ENCODE measurements at places on chromosomes 12 and 14.

GRCh38 chr12:44159862-44160261 lies 324.0 kb downstream of the TMEM117 start:
- no peak for DNase-seq

DNA sequence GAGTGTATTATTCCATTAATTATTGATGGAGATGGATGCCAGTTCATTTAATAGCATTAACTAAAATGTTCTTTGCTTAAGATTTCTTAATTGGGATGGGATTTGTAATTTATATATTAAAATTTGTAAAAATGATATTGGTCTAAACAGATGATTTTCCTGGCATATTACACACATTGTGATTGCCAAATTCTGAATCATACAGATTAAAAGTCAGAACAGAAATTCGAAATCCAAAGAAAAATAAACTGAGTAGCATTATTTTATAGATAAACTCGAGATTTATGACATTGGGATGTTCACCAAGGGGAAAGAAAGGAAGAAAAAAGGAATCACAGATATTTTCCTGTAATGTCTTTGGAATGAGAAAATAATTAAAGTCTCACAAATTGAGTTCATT lies 481.1 kb downstream of the CCER1 start:
- DNase-seq = peak; percentile 4

DNA sequence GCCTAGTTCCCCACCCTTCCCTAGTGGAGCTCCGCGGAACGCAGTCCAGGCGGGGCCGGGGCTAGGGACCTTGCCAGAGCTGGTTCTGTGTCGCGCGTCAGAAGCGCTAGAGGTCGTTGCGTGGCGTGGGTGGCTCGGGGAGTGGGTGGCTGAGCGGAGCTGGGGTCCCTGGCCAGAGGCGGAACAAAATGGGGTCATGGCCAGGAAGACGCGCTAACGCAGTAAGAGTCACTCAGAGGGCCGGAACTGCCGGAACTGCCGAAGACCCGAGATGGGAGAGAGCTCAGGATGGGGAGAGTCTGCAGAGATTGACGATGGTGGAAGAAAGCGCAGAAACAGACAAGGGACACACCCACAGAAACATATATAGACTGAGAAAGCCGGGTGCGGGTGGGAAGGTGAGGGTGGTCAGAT lies 4.8 kb downstream of the DGKA start:
- no peak for DNase-seq

- DNase-seq = no peak
Measured at GRCh38 chr12:90091809-90092208, 383.2 kb upstream of the ATP2B1 start.

DNA sequence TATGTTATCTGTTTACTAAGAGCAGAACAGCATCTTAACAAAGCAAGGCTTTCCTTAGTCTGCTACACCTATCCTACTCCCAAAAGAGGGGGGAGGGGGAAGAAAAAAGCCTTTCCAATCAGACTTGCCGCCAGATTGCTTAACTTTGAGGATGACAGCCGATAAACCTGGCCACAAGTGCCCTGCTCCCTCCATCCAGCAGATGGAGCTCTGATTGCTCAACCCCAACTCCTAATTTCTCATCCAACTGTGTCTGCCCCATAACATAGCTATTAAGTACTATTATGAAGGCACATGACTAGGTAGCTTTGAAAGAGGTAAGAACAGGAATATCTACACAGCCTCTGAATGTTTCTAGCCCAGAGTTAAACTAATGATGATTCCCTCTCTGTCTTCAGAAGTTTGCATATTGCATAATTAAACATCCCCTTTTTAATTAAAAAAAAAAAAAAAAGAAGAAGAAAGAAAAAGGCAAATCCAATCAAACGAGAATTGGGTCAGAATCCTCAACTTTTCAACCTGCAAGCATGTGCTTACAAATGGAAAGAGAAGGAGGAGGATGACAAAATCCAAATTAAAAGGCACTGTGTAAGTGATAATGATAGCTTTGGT lies 247.4 kb downstream of the GALC start:
- DNase-seq = peak; percentile 53

DNA sequence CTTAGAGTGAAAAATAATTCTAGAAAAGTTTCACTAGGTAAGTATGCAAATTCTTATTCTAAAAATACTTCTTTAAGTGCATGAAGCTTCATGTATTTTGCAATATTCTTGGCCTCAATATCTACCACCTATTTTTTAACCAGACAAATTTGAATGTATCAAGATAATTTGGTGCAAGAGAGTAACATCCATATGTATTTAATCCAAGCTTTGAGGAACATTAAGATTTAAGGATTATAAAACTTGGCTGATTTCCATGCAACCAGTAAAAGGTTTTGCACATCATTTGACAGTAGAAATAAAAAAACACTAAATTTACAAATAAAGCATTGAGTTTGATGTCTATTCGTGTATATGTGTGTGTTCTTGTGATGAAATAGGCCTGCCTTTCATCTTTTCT lies 7.7 kb downstream of the LUM start:
- DNase-seq = no peak

- no peak for DNase-seq
Measured at GRCh38 chr14:61875483-61875882, 113.3 kb downstream of the SNAPC1 start.

DNA sequence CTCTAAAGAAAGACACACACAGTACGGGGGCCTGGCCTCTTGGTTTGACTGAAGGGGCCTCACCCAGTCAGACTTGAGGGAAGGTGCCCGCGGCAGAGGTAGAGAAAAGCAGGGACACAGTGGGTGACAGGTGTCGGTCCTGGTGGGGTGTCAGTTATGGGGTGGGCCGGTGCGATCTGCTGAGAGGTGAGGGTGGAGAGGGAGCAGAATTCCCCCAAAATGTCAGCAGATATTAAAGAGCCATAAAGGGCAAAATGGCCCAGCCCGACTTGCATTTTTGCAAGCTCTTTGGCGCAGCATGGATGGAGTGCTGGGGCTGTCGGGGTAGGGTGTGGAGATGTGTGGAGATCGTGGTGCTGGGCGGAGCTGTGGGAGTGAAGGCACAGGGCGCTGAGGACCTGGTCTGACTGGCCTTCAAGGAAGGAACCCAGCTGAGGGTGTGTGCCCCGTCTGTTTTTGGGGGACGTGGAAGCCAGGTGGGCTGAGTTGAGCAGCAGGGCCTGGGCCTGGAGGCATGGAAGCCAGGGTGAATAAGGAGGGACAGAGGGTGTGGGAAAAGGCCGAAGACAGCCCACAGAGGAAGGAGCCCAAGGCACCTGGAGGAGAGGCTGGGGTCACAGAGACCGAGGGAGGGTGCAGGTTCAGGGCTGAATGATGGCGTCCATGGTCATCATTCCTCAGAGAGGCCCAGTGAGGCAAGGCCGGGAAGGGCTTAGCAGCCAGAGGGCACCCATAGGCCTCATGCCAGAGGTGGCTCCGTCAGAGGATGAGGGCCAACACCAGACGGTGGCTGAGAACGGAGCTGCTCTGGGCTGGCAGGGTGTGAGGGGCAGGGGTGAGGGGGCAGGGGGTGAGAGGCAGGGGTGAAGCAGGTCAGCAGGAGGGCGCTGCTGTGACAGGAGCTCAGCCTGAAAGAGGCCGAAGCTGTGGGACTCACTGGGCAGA lies 48.2 kb upstream of the DYNC1H1 start:
- DNase-seq = no peak

- no peak for DNase-seq
Measured at GRCh38 chr12:114846771-114847170, 162.8 kb upstream of the TBX3 start.

- no peak for DNase-seq
Measured at GRCh38 chr12:29026419-29026818, 122.7 kb upstream of the FAR2 start.

- DNase-seq = peak; percentile 54
Measured at GRCh38 chr12:59808317-59808910, 212.6 kb downstream of the SLC16A7 start.

DNA sequence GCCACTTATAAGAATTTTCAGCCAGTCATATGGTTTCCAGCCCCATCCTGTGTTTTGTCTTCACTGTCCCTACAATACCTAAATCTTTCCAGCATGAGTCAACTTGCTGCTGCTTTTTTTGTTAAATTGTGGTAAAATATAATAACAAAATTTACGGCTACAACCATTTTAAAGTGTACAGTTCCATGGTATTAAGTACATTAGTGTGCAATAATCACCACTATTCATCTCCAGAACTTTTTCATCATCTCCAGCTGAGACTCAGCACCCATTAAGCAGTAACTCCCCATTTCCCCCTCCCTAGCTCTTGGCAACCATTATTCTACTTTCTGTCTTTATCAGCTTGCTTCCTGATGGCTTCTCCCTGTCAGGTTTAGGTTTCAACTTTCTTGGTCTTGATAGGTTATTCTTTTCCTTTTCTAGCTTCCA lies 39.1 kb downstream of the FRS2 start:
- DNase-seq = peak; percentile 26

DNA sequence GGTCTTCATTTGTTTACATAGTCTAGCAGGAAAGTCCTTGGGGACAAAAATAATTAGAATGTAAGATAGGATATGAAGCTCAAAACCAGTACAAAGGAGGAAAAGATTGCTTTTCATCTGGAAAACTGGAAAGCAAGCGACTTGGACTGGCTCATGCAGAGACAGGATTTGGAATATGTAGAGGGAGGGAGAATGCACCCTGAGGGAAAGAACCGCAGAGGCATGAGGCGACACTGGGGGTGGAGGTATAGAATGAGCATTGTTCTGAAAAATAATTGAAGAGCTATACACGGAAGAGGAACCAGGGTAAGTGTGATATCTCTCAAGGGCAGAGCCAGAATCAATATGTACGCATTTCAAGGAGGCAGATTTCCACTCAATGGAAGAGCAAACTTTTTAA lies 85.5 kb downstream of the PLEKHG3 start:
- DNase-seq = no peak

- no peak for DNase-seq
Measured at GRCh38 chr12:22408610-22409376, 74.3 kb upstream of the ST8SIA1 start.

- DNase-seq = peak; percentile 7
Measured at GRCh38 chr12:110622582-110622981, 8.7 kb downstream of the TCTN1 start.

DNA sequence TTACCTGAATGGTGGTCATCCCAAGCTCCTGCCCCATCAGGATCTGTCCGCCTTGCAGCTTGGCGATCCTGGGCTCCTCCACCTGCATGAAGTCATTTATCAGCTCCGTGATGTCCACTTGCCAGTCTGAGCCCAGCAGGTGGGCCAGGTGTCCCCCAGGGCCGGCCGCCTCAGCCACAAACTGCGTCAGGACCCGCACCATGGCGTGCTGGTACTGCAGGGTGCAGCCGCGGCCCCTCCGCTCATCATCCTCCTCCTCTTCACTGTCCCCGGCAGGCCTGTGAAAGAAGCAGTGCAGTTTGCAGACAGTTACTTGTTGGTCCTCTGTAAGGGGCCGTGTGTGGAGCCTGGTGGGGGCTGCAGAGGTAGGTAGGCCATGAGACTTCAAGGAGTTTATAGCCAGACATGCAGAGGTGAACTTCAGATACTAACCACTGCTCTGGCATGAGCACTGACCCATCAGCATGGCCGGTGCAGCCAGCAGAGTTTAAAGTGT lies 228.5 kb downstream of the GLT1D1 start:
- DNase-seq = no peak

DNA sequence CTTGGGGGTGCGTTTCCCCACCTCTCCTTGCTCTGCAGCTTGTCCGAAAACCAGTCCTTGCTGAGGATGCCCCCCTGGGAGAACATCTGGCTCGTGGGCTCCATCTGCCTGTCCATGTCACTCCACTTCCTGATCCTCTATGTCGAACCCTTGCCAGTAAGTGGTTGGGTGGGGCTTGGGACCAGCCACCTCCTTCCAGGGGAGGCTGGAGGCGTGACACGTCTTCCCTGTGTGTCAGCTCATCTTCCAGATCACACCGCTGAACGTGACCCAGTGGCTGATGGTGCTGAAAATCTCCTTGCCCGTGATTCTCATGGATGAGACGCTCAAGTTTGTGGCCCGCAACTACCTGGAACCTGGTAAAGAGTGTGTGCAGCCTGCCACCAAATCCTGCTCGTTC lies 57.5 kb downstream of the ANAPC7 start:
- DNase-seq = no peak

DNA sequence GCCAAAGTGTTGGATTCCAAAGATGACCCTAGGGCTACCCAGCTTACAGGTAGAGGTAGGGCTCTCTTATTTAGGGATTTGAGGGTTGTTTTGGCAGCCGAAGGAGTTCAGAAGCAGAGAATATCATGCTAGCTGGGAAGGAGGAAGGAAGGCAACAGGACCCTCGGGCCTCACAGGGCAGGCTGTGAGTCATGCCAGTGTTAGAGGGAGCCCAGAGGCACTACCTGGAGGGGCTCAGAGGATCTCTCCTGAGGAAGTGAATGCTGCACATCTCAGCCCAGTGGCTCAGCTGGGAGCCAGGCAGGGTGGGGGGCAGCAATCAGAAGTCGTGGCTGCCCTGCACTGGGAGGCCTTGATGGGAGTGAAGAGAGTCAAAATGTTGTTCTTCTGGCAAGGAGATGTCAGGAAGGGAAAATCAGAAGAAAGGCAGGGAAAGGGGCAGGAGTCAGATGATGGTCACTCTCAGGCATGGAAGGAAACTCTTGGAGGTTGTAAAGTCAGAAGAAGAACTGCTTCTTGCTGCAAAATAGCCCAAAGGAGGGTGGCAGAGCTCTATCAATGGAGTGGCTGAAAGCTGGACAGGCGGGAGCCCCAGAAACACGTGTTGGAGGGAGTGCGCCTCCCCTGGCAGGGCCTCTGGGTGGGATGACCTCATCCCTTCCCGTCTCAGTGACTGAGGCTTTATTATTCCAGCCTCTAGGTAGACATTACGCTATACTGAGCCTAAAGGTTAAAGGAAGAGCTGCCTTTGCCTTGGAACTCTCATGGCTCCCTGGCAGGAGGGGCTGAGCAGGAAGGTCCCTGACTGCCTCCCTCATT lies 141.3 kb downstream of the SMOC1 start:
- DNase-seq = peak; percentile 33

- DNase-seq = peak; percentile 45
Measured at GRCh38 chr12:49518914-49519573, 19.8 kb upstream of the KCNH3 start.

- peak; percentile 18 for DNase-seq
Measured at GRCh38 chr12:45918818-45919217, 71.6 kb downstream of the SCAF11 start.

DNA sequence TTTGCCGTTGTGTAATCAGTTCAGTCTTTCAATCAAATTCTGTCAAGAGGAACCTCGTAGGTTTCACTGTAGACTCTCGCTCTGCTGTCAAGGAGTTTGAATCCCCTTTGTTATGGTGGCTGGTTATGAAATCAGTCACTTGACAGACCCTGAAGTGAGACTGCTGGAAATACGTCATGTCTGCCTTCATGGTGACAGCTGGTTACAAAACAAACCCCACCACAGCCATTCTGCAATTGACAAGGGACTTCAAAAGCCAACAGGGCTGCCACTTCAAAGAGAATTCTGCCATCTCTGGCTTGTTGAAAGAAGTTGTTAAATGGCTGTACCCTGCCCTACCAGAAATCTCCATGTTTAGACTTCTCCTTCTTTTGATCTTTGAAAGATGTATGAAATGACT lies 286.9 kb downstream of the ERC1 start:
- DNase-seq = no peak
